Fibroblast of skin of back (primary cell): ENCODE measurements at places on chromosomes 3 and 15.

DNA sequence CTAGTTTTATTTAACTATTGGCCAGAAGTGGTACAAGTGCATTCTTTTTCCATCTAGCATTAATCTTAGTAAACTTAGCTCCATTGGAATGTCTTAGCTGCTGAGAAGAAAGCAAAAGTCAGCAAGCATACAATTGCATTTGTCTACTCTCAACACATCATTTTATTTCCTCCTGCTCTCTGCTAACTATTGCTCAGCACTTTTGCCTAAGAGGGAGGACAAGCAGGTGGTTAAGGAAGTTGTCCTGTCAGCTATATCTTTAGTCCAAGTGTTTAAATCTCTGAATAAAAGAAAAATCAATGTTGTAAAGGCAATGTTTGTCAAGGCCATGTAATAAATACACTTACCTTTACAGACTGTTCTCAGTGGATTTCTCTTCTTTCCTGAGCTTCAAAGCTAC is 51.0 kb downstream of the FHIT start:
- no peak for DNase-seq

DNA sequence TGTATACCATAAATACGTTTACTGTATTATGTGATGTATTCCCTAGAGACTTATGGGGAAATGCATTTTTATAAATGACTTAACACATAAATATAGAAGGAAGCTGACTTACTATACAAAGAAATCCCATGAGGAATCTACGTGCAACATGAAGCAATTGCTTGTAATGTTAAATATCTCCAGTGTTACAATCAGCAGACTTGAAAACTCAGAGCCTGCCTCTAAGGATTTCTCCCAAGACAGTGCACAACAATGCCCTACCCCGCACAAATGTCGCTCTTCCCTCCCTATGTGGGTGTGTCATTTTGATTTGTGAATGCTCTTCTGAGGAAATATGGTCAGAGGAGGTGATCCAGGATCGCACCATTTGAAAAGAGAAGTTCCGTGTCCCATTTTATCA is 629.0 kb downstream of the NR2F2 start:
- DNase-seq: no peak

DNA sequence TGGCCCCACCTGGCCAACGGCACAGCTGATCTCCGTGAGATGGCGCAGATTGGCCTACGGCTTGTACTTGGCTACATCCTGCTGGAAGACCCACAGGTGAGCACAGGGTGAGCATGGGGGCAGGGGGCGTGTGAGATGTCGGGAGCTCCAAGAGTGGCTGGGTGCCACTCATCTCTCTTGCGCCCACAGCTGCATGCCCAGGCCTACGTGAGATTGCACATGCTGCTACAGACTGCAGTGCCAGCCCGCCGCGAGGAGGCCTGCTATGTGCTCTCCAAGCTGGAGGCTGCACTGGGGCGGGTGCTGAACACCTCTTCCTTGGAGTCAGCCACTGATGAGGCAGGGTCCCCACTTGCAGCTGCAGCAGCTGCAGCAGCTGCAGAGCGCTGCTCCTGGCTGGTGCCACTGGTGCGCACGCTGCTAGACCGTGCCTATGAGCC is 22.3 kb downstream of the NBEAL2 start:
- DNase-seq: no peak

- DNase-seq: no peak
Measured at GRCh38 chr15:79900087-79900486, 3.3 kb upstream of the MTHFS start.

DNA sequence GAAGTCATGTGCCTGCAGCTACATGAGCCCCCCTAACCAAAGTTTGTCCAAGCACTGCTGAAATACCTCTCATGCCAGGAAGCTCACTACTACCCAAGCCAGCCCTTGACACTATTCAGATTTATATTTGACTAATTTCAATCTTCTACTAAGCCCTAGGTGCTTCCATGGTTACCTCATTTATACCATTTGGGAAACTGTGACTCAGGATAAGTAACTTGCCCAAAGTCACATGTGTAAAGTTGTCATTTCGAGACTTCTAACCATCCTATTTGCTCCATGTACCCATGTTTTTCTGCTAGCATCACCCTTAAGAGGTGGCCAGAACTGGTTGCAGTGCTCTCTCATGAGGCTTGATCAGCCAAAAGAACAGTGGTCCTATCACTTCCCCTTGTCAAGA is 20.7 kb upstream of the TIMP4 start:
- no peak for DNase-seq

DNA sequence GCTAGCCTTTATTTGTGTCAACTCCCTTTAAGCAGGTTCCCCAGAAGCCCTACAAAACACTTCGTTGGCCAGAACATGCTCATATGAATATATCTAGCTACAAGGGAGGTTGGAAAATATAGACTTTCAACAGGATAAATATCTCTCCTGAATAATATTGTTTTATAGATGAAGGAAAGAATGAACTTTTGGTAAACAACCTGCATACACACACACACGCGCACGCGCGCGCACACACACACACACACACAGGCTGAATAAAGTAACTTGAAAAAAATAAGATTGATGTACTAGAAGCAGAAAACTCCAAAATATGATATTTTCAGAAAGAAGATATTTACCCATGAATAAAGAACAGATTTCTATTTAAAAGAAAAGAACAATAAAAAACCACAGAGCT is 72.4 kb upstream of the GADL1 start:
- no peak for DNase-seq

DNA sequence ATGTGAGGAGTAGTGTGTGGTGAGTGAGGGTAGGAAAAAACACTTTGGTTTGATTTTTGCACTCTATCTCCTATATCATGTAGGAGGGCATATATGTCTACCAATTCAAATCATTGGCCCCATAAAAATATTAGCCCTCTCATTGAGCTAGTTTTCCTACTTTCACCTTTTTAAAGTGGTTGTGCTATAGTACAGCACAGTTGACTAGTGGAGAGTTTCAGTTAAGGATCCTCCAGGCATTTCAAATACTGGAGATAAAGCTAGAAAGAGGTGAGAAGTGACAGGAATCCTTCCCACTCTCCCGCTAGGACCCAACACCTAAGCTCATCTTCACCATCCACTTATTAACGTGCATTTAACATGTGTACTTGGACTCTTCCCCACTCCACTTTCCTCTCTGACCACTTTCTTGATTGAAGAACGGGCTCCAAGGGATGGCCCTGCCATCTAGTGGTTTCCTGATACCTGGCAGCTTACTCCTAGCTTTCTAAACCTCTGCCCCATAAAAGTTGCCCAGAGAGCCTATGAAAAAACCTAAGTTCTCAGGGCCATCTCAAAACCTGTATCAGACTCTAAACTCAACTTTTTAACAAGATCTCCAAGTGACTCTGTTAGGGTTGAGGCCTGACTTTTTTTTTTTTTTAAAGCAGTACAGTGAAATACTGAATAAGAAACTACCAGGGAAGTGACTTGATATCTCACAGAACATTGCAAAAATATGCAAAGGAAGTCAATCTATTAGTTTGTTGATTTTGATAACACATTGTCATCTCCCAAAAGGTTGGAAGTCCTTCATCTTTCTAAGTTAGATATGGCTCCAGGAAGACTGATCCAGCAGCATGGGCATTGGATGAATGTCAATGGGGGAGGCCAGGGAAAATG is 17.9 kb downstream of the IL12A start:
- DNase-seq: peak; percentile 69

- no peak for DNase-seq
Measured at GRCh38 chr3:112675943-112676535, 35.1 kb upstream of the CCDC80 start.

GRCh38 chr3:136899622-136900158 is 37.7 kb downstream of the NCK1 start:
- no peak for DNase-seq

DNA sequence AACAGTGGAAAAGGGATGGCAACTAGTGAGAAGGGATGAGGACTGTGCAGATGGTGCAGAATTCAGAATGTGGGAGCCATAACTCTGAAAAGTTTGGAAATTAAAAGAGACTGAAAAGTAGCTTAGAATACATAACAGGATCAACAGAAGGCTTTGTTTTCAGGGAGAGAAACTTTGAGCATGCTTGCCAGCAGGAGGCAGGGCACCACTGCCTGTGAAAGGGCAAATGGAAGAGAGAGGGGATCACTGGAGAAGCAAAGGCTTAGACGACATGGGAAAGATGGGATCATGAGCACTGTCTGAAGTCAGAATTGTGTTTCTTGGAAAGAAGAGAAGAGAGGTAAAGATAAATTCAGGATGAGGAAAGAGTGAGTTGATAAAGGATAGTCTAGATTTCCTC is 99.6 kb downstream of the ABI3BP start:
- peak; percentile 51 for DNase-seq

GRCh38 chr3:180617049-180617448 is 15.1 kb downstream of the TTC14 start:
- DNase-seq: no peak

GRCh38 chr15:70818580-70818979 is 35.4 kb downstream of the LARP6 start:
- no peak for DNase-seq

DNA sequence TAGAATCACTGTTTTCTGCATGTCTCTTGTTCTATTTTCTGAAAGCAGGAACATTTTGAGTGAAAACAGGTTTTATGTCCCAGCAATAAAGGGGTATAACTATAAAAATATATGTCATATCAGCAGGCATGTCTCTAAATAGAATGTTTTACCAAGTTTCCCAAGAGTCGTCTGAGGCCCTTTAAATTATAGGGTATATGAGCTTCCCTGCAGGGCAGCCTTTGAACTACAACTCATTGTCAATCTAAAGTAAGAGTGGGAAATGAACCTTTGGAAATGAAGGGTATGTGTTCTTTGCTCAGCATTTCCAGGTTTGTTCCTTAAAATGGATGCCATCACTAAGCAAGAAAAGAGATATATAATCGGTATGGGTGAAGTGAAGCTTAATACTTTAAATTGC is 138.6 kb downstream of the LSAMP start:
- DNase-seq: no peak

DNA sequence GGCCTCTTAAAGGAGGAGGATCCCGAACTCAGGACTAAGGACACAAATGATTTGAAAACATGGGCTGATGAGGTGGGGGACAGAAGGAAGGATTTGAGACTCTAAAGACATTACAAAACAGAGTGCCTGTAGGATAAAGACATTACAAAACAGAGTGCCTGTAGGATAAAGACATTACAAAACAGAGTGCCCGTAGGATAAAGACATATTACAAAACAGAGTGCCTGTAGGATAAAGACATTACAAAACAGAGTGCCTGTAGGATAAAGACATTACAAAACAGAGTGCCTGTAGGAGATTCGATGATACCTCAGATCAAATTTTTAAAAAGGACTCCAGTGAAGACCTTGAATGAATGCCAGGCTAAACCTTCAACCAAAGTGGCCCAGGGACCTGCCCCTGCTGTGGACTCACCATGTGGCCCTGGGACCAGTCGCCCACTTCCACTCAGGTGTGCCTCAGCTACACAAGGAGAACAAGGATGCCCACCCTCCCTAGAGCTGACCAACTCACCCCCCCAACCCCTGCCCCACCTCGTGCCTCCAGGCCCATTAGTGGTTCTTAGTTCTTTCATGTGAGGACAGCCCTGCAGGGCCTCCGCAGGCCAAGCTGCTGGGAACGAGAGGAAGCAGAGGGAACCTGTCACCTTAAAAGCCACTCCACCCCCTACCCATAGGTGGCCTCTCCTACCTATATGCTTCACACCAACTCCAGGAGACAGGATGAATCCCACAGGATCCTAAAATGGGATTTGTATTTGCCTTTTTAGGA is 59.8 kb downstream of the SH3BP5 start:
- DNase-seq: no peak

DNA sequence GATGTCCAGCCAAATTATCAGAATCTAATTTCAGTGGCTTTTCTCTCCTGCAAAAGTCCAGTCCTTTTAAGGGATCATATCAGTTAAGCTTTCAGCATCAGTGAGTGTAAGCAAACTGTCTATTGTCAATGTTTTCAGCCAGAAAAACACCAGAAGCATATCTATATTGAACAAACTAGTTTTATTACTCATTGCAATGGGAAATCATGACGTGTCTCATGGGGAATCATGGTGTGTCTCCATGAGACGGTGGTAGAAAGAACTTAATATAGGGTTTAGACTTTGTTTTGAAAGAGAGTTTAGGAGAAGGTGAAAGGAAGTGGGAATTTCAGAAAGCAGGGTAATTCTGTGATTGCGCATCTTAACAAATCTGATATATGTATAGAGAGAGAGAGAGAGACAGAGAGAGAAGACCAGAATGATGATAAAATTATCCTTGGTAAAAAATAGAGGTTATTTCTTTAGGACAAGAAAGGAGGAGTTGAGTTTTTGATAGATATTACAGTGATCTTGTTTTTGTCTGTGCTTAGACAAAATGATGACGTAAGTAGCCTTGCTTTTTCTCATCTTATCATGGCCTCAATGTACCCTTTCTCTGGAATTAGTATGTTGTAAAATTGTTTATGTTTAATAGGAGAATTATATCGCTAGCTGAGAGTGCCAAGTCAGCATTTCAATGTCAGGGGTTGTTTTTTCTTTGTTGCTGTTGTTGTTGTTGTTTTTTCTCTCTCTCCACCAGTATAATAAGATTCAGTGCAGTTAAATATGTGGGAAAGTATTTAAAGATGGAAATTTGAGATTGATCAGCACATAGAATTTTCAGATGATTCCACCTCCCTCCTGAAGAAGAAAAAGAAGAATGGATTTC is 129.9 kb upstream of the OSTN start:
- no peak for DNase-seq

DNA sequence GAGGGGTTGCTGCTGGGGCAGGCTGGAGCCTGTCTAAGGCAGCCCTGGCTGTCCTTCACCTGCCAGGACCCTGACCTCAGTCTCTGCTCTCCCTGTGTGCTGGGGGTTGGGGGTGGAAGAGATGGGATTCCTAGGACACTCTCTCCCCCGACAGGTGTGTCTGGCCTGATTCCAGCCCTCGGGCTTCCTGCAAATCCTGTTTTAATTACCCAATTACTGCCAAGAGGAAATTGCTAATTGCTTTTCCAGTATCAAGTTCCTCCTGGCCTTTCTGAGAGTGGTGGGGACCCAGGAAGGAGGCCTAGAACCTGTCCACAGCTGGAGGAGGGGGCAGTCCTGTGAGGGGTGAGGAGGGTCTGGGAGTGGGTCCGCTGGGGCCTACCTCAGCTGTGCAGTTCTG is 15.8 kb downstream of the PLXNA1 start:
- no peak for DNase-seq

GRCh38 chr3:12730506-12731242 is 28.4 kb downstream of the TMEM40 start:
- peak; percentile 47 for DNase-seq

- no peak for DNase-seq
Measured at GRCh38 chr3:182342252-182342651, 451.1 kb upstream of the ATP11B start.

GRCh38 chr15:69515508-69515907 is 62.9 kb downstream of the RPLP1 start:
- DNase-seq: no peak

- DNase-seq: no peak
Measured at GRCh38 chr3:181955566-181955965, 243.8 kb downstream of the SOX2 start.

DNA sequence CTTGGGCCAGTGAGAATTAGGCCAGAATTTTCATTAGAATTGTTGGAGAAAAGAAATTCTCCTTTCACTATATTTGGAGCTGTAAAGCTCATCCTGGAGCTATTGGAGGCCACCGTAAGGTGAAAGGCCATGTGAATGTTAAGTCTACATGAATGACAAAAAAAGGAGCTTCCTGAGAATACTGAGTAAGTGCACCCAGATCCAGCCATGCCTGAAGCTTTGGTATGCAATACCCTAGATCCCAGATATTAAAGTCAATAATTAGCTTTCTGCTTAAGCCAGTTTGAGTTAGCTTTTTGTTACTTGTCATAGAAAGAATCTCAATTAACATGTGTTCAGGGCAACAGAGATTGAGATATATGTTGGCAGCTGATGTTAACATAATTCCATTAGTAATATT is 172.4 kb downstream of the NR1D2 start:
- no peak for DNase-seq

GRCh38 chr15:76376029-76376428 is 39.5 kb downstream of the ISL2 start:
- no peak for DNase-seq
